Activated naive CD4-positive, alpha-beta T cell (primary cell): ENCODE measurements at places on chromosomes 5 and 9.

DNA sequence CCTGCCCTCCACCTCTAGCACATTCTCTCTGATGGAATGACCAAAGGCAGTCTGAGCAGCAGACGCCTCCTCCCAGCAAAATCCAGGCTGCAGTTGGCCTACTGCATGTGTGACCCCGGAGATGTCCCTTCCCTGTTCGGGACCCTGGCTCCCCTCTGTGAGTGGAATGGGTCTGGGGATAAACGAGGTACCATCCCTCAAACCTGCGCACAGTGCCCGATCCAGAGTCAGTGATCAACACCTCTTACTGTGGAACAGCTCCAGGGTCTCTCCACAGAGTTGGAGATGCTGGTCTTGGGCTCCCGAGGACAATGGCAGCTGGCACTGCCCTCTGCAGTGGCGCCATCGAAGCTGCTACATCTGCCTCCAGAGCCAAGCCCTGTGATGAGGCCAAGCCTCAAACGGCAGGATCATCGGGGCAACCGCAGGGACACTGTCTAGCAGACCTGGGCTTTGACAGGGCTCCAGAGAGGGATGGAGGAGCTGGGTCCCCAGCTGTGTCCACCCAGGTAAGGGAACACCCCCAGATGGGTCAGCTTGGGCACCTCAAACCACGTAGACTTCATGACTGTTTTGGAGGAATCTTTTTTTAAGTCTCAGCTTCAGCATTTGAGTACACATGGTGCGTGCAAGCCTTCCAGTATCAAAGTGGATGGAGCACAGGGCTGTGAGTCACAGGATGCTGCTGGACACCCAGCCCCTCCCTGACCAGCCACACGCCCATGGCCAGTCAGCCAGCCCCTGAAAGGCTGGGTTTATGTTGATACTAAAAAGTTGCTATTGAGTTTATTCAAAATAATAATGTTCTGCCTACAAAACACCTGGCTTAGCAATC, 13.0 kb downstream of the MED10 start:
- DNase-seq: no peak

DNA sequence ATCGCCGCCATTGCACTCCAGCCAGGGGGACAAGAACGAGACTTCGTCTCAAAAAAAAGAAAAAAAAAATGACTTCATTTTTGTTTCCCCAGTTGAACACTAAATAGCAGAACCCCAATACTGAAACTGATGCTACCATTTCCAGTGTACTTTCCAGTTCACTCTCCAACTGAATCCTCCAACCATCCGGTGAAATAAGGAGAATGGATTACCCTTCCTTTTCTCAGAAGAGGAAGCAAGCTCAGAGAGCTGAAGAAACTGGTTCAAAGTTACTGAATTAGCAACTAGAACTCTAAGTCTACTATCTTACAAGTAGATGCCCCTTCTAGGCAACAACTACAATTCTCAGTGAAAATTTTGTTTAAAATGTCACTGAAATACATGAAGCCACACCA, 3.9 kb downstream of the FAM13B start:
- no peak for DNase-seq

DNA sequence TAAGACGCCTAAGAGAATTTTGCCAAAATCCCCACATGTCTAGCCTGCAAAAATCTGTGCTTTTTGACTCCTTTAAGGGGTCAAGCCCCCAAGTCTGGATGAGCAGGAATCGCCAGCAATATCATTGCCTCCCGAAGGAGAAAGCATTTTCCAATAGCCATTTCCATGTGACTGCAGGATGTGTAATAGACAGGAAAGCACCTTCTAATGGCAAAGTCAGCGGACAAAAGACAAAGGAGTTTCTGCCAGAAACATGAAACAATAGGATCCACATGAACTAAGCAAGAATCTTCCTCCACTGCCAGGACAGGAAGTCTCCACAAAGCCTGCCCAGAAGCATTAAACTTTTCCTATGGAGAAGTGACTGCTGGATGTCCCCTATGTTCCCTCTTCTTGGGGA, 177.1 kb upstream of the PCSK5 start:
- DNase-seq: no peak

GRCh38 chr9:70421272-70422180, 7.1 kb upstream of the KLF9 start:
- no peak for DNase-seq

DNA sequence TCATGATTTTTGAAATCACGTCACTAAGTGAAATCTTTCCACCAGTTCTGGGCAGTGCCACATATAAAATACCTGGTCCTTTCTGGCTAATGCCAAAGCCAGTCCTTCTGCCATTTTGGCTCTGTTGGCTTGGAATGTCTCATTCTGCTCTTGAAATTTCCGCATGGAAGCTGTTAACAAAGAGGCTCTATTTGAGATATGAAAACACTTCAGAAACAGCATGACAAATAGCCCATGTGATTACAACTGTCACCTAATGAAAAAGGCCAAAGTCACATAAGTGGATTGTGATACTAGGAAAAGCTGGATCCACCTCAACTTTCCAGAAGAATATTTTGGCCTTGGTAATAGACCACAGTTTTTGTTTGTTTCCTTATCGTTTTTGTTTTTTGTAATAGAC, 12.8 kb downstream of the GOLGA1 start:
- DNase-seq: no peak

DNA sequence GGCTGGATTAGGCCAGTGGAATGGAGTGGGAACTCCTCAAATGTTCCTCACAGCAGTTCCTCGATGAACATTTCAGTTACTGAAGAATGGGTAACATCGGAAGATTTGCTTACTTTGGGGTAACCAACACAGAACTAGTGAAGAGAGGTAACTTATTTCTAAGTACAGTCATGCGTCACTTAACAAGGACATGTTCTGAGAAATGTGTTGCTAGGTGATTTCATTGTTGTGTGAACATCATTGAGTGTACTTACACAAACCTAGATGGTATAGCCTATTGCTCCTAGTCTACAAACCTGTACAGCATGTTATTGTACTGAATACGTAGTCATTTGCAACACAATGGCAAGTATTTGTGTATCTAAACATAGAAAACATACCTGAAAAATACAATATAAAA, 228.3 kb downstream of the MAST4 start:
- no peak for DNase-seq

GRCh38 chr9:134230092-134230941, 66.0 kb upstream of the RNU6ATAC start:
- no peak for DNase-seq

GRCh38 chr5:121974261-121974660, 12.5 kb downstream of the SRFBP1 start:
- no peak for DNase-seq

GRCh38 chr9:19431361-19432171, 22.8 kb downstream of the ACER2 start:
- no peak for DNase-seq

- DNase-seq: no peak
Observed at GRCh38 chr9:76761448-76761847, 2.8 kb upstream of the PCA3 start.

DNA sequence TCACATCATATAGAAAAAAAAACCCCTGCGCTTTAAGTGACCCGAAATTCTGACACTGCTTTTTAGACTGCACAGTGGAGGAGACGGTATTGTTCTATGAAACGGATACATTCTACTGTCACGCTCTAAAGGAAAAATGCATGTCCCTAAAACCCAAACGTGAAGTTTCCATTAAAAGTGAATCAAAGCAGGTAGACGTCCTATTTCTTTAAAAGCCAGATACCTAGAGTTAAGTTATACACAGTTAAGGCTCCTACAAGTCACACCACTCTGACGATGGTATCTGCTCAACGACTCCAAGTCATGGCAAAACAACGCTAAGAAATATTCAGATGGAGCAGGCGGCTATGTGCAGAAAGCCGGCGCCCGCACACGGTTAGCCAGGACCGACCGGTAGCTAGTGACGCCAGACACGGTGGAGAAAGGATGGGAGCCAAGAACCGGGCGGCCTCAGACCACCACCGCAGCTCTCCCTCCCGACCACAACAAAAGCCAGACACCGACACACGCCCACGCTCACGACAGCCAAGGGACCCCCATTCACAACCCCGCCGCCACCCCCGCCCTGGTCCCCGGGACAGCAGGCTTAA, 734 bp downstream of the SKP1 start:
- DNase-seq: no peak

- no peak for DNase-seq
Observed at GRCh38 chr9:29701559-29701958, 2128.3 kb upstream of the C9orf72 start.

- DNase-seq: no peak
Observed at GRCh38 chr5:40754381-40755092, 1.2 kb downstream of the TTC33 start.

DNA sequence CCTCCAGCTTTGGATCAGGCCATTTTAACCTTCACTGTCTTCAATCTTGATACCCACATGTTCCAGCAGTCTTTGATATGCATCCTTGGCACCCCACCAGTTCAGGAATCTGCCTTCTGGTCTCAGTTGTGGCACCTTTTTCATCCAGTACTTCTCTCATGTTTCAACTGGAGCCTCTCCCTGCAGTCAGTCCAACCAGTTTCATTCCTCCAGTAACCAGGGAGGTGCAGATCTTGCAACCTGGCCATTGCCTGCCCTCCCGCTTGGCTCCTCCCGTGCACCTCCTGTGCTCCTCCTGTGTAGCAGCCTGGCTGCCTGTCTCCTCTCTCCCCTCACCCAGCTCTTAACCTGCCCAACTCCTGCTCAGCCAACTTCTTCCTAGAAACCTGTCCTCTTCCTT, 20.2 kb downstream of the FUBP3 start:
- DNase-seq: no peak

- DNase-seq: no peak
Observed at GRCh38 chr9:37036776-37037502, 2.9 kb upstream of the PAX5 start.

- no peak for DNase-seq
Observed at GRCh38 chr9:125271081-125271480, 9.5 kb downstream of the GAPVD1 start.

- no peak for DNase-seq
Observed at GRCh38 chr5:133962131-133962530, 6.3 kb downstream of the C5orf15 start.

- no peak for DNase-seq
Observed at GRCh38 chr9:117239428-117239827, 175.4 kb downstream of the ASTN2 start.

GRCh38 chr9:36827593-36827992, 206.5 kb downstream of the PAX5 start:
- DNase-seq: no peak

DNA sequence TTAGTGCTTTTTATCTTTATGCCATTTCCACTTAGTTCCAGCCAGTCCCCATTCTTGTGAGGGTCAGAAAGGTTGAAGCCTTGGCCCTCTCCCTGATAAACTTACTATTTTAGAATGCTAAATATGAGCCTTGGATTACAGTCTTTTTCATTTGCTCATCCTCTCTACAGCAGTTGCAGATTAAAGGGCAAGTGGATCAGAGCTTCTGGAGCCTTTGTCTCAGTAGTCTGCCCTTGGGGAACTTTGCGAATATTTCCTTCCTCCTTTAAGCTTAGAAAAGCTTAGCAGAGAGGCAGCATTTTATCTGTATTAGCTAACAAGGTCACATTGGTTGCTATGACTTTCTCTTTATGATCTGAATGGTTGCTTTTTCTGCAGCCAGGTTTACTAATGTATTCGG, 11.5 kb downstream of the FSD1L start:
- no peak for DNase-seq

DNA sequence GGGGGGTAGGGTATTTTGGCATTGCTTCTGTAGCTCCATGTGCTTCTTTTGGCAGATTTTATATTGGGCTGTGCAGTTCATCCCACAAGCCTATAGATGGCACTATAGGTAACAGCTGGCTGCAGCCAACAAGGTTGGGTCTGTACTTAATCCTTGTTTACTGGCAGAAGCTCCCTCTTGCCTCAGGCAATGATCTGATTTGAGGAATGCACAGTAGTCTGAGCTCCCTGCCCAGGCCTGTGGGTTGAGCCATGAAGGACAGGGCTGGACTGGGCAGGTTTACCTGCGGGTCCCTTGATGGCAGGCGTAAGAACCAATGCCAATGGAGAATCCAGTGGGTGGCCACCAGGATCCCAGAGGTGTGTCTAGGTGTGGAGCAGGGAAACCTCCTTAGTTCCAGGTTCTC, 11.7 kb upstream of the OR1J2 start:
- no peak for DNase-seq

DNA sequence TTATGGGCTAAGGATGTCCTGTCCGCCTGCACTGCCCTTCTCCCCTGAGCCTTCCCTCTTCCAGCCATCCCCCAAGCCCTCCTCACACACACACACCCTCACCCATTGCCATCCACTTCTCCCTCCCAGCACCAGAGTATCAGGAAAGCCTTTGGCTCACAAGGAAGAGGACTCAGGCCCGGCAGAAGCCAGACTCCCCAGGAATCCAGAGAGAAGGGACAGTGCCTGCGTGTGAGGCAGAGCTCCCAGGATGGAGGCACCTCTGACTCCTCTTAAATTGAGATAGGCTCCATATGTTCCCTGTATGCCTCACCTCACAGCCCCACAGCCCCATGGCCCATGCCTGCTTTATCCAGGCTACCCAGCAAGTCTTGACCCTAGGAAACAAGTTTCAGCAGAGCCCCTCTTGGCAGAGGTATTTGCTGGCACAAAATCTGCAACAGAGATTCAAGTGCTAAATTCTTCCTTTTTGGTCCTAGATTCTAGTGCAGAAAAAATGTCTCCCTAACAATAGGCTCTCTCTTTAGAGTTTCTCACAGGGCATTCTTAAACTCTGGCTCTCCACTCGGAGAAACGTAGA, 761 bp downstream of the IL17B start:
- no peak for DNase-seq

- DNase-seq: no peak
Observed at GRCh38 chr9:98037357-98037756, 19.2 kb upstream of the NANS start.

- no peak for DNase-seq
Observed at GRCh38 chr5:35861718-35862117, 5.0 kb downstream of the IL7R start.

GRCh38 chr5:170737591-170737990, 45.9 kb upstream of the GABRP start:
- no peak for DNase-seq

DNA sequence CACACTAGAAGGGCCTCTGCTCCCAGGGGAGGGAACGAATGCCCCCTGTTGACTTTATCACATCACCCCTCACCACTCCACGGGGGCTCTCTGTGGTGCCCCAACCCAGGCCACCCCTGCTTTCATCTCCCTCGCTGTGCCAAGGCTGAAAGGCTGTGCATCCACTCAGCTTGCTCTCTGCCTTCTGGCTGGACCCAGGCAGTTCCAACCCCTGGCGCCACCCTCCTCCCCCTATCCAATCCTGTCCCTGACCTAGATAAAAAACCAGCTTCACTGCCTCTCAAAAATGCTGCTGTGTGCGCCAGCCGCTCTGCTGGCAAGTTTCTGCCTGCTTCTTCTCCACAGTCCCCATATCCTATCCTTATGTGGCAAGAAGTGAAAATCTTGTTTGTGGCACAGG, 22.4 kb upstream of the CORO2A start:
- DNase-seq: no peak

DNA sequence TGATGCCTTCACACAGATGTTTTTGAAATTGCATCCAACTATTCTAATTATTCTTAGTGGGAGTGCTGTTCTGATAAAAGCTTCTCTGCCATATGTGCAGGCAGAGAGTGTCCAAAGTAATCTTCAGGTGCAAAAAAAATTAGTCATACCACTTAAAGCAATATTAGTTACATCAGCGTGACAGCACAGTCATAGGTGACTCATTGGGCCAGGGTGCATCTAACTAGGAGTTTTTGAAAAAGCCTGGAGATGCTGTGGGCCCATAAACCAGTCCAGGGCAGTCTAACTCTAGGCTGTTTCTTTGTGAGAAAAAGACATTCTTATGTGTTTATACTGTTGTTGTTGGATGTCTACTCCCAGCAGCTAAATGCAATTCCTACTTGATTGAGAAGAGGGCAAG, 33.0 kb upstream of the C6 start:
- DNase-seq: no peak
